Renal cortical epithelial cell (primary cell): ENCODE measurements at places on chromosomes 13 and 19. TPM values are rescaled to one million over a fixed set of nuclear protein-coding genes. Genes with fewer than 3 reads are reported as not detected.

GRCh38 chr19:14342809-14343208 is 38.4 kb upstream of the ADGRE5 start:
- DNase-seq, result no peak

- no peak for DNase-seq
These were observed 222.3 kb downstream of the KATNAL1 start for GRCh38 chr13:30085087-30085486.

GRCh38 chr19:2248136-2249009 is 750 bp upstream of the AMH start:
- no peak for DNase-seq

DNA sequence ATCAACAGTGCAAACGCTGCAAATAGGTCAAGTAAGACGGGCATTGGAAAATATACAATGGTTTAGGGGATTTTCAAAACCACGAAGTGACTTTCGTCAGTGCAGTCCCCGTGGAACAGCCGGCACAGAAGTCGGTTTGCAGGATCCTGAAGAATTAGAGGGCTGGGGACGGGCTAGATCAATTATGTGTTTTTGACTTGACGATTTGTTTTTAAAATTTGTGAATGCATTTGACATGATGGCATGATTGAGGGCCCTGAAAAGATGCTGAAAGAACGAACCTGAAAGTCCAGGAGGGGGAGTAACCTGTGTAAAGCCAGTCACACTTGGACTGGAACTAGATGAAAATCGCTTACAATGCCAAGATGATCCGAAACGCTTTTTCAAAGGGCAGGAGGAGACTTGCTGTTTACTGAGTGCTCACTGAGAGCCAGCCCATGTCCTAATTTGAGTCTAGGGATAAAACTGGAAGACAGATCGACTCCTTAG is 8.9 kb upstream of the DGKH start:
- DNase-seq, result no peak

- DNase-seq, result no peak
These were observed 433.8 kb upstream of the ZNF507 start for GRCh38 chr19:31911577-31911976.

DNA sequence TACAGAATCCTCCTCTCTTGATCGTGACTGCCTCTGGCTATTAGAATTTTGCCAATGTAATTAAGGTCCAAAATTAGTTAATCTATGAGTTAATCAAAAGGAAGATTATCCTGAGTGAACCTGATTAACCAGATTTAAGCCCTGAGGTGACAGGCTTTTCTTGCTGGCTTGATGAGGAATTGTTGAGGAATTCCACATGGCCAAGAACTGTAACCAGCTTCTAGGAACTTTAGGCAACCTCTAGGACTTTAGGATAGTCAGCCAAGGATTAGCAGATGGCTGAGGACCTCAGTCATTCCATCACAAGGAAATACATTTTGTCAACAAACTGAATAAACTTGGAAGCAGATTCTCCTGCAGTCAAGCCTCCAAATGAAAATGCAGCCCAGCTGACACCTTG is 84.8 kb downstream of the STOML3 start:
- DNase-seq, result peak; percentile 78

GRCh38 chr13:71979616-71980015 is 112.6 kb upstream of the DACH1 start:
- peak; percentile 13 for DNase-seq

DNA sequence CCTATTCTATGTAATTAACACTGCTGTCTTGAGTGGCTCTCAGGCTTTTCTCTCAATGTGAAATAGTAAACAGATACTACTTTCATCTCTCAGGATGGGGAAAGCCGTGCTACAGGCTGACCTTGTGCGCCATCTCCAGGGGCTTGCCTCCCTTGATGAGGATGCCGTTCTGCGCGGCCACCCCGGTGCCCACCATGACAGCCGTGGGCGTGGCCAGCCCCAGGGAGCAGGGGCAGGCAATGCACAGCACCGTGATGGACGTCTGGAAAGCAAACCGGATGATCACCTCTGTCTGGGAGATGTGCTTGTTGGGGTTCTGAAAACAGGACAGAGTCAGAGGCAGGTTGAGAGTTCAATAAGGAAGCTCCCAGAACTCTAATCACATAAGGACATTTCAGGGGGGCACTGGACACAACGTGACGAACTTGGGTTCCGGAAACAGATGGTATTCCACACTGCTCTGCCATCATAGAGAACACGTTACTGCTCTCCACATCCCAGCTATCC is 65.0 kb downstream of the ATP7B start:
- DNase-seq, result no peak

The YJEFN3 gene
- total RNA-seq, result 0.50 and 0.69 TPM in 2 replicates

The ZNF69 gene
- 20.7 and 43.7 TPM in 2 replicates for total RNA-seq

The CBY2 gene
- total RNA-seq, result 0.05 TPM in 1 of 2 replicates, not detected in the other
